Stimulated activated CD4-positive, alpha-beta T cell treated with anti-CD3 and anti-CD28 coated beads, Interleukin-12 subunit alpha, Interleukin-12 subunit beta, amount 100 ng/mL, for 24 hours (primary cell): ENCODE measurements at places on chromosomes 4 and X.

GRCh38 chr4:33746979-33747378 is 2497.3 kb downstream of the ARAP2 start:
- no peak for DNase-seq

GRCh38 chrX:53930515-53931380 is 113.5 kb downstream of the PHF8 start:
- no peak for DNase-seq

DNA sequence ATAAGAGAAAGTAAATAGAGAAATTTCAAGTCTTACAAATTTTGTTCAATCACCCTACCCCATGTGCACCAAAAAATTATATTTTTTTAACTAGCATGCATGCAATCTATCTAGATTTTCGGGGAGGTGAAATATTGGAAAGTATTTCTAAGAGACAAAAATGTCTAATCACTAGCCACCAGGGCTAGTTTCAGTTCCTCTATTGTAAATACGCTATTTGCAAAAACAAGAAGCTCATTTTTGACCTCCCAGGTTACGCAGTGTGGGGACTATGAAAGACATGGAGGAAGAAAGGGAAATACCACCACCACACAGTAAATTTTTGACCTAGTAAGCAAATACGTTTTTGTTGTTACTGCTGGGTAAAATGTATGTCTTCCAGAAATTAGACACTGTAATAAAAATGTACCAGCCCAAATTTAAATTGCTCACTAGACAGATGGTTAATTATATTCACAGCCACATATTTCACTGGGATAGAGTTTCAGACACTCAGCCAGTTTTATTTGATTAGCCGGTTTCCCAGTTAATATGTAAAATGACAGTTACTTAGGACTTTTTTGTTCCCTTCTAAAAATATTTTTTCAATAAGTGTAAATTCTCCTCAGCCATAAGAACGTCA is 2.2 kb downstream of the NEXMIF start:
- DNase-seq: no peak

DNA sequence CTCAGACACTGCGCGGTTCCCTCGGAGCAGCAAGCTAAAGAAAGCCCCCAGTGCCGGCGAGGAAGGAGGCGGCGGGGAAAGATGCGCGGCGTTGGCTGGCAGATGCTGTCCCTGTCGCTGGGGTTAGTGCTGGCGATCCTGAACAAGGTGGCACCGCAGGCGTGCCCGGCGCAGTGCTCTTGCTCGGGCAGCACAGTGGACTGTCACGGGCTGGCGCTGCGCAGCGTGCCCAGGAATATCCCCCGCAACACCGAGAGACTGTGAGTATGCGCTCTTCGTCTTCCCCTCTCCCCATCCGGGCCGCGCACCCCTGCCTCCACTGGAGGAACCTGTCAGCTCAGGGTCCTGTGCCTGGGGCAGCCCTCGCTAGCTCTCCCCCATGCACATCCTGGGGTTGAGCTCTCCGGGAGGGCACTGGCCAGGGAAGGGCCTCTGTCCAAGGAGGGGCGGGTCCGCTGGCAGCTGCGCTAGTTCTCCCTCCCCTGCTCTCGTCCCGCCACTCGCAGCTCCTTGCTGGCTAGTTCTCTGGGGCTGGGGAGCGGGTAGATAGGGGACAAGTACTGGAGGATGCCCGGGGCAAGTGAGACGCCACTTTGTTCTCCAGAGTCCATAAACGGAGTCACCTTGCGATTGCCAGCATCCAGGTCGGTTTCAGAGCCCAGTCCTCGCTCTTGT is 2.2 kb downstream of the SLIT2 start:
- no peak for DNase-seq

DNA sequence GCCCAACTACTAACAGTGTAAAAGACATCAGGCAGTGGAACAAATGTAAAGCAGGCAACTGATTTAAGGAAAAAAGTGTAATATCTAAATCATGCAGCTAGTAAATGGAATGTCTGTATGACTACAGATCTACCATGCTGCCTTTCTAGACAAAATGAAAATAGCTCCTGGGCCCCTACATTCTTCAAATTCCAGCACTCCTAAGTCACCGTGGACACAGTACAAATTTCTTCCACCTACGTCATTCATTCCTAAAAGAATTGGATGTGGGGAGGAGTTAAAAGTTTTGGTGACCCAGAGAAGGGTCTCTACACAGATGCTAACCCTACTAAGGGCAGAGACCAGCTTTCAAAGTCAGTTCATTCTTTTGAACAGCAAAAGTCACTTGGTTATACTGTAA is 137.2 kb upstream of the ARHGEF9 start:
- no peak for DNase-seq

- no peak for DNase-seq
These were observed 116.9 kb downstream of the COL25A1 start for GRCh38 chr4:109185548-109185947.

GRCh38 chr4:1879485-1879884 is 8.3 kb downstream of the NSD2 start:
- no peak for DNase-seq

GRCh38 chr4:186081202-186081807 is 12.3 kb downstream of the TLR3 start:
- no peak for DNase-seq

DNA sequence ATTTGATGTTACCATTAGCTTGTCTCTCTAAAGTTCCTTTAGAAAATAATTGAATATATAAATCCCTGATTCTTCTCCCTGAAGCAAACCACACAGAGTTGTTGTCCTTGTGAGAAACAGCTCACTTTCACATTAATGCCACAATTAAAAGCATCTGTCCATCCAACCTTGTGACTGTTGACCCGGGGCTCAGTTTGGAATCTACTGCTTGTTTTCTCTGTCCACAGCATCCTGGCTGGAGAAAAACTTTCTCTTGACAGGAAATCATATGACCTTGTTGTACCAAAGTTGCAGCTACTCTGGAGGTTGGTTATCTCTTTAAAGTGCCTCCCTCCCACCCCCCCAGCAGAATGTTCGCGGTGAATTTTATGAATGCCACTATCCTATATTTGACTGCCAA is 3.1 kb downstream of the PRKG2 start:
- no peak for DNase-seq

DNA sequence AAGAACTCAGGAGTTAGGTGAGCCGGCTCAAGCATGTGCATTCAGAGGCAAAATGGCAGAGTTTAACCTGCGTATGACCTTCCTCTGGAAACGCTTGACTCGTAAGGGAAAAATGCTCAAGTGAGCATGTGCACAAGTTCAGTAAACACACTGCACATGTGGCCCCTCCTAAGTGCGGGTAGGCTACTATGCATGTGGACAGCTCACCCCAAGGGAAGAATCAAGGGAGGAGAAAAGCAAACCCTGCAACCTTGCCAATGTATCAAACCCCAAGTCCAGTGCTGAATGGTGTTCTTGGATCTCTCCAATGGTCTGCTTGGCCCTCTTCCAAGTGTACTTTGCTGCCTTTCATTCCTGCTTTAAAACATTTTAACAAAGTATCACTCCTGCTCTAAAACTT is 407.1 kb downstream of the ADAM29 start:
- DNase-seq: no peak

DNA sequence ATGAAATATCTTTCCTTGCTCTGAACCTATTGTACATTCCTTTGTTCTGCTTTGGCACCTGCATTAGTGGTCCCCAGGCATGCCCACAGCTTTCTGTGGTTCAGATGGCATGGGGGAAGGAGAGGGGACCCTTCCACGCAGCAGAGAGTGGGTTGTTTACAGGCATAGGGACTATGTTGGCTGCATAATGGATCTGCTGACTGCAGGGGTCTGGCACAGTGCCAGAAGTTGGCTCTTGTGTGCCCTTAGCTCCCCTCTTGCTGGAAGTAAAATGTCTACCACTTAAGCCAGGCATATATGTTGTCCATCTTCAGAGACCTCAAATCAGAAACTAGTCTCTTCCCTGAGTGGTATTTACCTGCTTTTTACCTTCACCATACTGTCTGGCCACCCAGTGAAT is 651.9 kb upstream of the PCDH7 start:
- DNase-seq: no peak

DNA sequence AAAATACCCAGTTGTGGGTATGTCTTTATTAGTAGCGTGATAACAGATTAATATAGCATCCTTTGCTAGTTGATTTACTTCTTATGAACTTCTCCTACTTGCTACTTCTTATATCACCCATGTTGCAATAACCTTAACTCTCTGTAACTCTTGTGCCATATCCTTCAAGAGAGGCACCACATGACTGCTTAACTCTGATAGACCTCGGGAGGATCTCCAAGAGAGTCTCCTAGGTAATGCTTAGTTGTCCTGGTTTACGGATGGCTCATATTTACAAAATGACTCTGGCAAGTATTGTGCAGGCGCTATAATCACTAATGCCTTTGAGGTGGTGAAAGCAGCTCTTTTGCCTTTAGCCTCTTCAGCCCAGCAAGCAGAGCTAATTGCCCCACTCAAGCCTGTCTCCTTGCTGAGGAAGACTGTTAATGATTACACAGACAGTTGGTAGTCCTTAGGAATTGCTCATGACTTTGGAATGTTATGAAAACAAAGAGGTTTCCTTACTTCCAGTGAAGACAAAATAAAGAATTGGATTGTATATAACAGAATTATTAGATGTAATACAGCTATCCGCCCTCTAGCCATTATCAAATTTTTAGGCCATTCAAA is 1305.8 kb downstream of the PCDH7 start:
- no peak for DNase-seq
